ENCODE measurements at places on chromosomes 3 and 15.

DNA sequence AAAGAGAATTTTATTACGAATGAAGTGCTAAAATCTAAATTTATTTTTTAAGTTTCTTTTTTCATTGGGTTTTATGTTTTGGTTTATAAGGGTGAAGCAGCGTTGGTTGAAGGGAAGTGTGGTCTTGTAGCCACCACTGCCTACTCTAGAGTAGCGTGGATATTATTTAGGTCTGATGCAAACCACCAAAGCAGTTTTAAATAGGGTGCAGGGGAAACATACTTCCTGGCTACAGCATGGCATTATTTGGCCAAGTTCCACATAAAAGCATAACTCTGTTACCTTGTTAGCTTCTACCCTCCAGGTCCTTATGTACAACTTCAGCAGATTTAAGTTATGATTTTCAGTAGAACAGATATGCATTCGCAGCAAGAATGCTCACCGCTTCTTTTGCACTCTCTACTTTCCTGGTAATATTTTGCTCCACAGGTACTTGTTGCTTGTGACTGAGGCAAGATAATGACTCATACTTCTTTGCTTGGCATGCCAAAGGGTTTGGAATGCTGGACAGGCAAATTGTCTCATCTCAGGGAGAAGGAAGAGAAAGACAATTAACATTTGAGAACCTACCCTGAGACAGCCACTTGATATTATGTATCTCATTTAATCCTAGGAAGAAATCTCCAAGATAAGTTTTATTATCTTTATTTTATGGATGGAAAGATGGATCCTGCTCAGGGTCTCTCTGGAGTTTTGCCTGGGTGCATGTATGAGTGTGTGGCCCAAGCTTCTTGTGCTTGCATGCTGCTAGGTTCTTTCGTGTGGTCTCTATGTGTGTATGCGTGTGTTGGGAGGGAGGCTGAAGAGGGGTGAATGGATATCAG, 5.4 kb downstream of the TGFBR2 start:
- no peak for DNase-seq

DNA sequence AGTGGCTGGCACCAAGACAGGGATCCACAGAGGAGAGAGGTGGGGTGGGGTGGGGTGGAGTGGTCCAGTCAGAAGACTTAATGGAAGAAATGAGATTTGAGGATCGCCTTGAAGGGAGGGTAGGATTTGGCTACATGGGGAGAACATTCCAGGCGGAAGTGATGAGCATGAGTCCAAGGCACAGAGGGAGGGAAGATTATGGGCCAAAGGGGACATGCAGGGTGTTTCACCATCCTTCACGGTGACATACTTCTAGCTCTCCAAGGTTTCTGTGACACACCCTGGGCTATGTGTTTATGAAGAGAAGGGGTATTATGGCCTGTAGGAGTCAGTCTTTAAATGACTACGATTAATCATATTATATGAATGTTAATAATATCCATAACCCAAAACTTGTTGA, 7.7 kb upstream of the FBN1 start:
- DNase-seq = no peak

- no peak for DNase-seq
Observed at GRCh38 chr15:65805019-65805745, 13.1 kb upstream of the DENND4A start.

DNA sequence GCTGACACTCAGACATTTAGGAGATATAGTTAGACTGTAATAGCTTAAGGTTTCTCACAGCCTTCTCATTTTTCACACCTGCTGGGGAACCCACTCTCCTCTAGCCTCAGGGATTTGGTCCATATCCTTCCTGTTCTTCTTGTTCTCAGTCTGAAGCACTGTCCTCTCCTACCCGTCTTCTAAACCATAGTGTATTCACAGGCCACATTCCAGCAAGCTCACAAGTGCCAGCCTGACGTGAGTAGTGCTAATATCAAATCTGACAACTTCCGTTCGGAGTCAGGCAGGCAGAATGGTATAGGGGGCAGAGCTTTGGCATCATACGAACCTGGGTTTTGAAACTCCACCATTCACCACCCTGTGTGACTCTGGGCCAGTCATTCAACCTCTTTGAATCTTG, 6.9 kb upstream of the CA12 start:
- no peak for DNase-seq

DNA sequence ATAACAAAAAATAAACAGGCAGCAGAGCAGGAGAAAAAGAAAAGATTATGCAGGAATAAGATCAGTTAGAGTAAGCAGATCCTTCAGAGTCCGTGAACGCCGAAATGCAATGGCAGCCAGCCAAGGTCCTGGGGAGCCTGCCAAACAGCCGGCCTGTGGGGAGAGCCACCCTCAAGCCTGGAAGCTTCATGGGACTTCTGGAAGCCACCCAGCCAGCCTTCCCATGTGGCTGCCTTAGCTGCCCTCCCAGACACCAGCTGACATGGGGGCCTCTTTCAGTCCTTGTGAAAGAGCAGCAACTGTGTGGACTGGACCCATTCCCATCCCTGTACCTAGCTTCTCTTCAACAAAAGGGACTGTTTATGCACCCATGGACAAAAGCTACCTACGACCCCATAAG, 64.9 kb upstream of the RAD18 start:
- no peak for DNase-seq

DNA sequence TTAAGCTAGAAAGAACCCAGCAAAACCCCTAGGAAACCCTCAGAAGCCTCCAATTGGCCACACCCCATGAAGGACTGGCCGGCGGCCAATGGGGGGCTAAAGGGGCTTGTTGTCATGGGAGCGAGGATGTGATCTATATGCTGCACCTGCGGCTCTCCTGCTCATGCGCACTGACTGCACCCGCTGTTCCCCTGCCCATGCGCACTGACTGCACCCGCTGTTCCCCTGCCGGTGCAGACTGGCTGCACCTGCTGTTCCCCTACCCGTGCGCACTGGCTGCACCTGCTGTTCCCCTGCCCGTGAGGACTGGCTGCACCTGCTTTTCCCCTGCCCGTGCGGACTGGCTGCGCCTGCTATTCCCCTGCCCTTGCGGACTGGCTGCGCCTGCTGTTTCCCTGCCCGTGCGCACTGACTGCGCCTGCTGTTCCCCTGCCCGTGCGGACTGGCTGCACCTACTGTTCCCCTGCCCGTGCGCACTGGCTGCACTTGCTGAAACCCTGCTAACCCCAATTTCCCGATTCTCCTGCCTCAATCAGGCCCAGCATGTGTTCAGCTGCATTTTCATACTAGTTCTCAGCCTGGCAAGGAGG, 16.8 kb upstream of the MCCC1 start:
- peak; percentile 57 for DNase-seq

DNA sequence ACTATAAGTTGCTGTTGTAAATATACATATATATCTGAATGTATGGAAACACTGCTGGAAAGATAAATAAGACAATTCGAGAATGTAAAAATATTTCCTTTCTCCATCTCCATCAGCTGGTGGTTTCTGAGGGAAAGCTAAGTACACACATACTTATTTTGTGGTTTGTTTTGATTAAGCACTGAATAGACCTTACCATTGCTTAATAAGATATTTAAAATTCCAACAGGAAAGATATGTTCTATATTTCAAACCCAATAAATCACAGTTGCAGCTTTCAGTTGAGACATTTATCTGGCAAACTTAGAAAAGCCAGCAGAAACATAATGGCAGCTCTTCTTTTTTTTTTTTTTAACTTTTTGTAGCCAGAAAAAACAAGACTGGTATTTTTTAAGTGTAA, 160.4 kb downstream of the VGLL3 start:
- no peak for DNase-seq

GRCh38 chr3:134839422-134839821, 44.4 kb downstream of the EPHB1 start:
- no peak for DNase-seq

GRCh38 chr3:8488877-8489276, 12.7 kb upstream of the LMCD1 start:
- no peak for DNase-seq

DNA sequence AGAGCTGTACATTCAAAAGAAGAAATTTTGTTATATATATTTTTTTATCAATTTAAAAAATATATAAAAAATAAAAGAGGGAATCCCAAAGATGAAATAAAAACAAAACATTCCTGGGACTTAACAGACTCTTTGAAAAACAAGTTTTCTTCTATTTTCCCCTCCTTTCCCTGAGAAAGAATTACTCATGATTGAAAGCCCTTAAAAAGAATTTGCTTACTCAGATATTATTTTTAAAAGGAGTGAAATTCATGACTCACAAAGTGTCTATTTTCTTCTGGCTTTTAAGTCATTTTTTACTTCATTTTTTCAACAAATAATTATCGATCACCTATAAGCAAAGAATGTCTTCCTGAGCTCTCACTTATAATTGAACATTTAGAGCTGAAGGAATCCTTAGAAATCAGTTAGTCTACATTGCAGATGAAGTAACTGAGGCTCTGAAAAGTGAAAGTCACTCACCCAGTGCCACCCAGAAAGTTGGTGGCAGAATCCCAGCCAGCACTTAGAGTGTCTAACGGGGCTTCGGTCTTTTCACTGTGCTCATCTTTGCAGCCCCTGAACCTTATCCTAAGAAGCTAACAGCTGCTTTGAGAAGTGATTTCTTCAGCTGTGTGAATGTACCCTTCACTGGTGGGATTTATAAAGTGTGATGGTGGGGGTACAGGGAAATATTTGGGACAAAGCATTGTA, 42.5 kb upstream of the NUDT16 start:
- DNase-seq = no peak

DNA sequence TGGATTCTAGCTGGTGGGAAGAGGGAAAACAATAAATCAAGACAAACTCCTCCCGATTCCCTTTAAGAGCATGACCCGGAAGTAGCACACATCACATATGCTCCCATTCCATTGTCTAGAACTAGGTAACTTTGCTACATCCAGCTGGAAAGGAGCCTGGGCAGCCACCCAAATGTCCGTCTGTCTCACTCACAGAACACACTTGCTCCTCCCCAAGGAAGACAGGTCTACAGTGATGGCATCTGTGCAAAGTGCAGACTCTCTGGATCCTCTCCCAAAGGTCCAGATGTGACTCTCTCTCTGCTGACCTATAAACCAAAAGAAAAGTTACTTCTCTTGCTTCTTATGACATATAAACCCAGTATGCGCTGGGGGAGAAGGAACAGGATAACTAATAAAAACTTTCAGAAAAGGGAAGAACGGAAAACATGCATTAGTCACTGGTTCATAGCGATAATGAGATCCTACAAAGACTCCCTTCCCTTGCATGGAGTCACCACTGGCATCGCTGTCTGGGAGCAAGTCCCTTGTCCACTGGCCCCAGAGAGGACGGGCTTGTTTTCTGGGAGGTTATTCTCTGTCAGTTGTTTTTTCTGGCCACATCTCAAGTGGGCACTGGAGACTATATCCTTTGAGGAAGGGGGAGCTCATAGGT, 29.8 kb upstream of the EPHB3 start:
- no peak for DNase-seq

GRCh38 chr3:178743297-178743696, 207.1 kb downstream of the KCNMB2 start:
- no peak for DNase-seq

DNA sequence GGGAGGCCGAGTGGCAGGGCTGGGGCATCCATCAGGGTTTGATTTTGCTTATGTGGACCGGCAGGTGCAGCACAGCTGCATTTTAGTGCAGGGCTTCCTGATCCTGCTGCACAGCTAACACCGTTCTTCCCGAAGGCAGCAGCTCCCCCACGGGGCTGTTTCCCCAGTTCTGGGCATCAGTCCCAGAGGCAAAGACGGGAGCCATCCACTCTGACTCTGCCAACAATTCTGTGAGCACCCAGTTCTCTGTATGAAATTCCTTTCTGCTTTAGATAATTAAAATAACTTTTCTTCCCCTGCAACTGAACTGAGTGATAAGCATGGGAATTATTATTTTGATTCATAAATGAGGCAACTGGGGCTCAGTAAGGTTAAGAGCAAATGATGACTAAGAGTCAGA, 262.9 kb upstream of the ATP10A start:
- no peak for DNase-seq

DNA sequence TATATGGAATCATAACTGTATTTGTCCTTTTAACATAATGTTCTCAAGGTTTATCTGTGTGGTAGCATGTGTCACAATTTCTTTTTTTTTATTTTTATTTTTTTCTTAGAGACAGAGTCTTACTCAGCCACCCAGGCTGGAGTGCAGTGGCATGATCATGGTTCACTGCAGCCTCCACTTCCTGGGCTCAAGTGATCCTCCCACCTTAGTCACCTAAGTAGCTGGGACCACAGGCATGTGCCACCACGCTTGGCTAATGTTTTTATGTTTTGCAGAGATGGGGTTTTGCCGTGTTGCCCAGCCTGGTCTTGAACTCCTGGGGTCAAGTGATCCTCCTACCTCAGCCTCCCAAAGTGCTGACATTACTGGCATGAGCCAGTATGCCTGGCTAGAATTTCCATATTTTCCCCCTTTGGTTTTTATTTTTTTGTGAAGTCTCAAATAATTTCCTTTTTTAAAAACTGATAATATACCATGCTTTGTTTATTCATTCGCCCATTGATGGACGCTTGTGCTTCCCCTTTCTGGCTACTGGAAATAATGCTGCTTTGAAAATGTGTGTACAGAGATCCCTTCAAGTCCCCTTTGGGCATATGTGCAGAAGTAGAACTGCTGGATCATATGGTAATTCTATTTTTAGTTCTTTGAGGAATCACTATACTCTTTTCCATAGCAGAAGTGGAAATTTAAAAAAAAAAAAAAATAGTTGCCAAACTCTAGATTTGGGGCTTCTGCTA, 28.4 kb downstream of the TMEM40 start:
- DNase-seq = no peak

DNA sequence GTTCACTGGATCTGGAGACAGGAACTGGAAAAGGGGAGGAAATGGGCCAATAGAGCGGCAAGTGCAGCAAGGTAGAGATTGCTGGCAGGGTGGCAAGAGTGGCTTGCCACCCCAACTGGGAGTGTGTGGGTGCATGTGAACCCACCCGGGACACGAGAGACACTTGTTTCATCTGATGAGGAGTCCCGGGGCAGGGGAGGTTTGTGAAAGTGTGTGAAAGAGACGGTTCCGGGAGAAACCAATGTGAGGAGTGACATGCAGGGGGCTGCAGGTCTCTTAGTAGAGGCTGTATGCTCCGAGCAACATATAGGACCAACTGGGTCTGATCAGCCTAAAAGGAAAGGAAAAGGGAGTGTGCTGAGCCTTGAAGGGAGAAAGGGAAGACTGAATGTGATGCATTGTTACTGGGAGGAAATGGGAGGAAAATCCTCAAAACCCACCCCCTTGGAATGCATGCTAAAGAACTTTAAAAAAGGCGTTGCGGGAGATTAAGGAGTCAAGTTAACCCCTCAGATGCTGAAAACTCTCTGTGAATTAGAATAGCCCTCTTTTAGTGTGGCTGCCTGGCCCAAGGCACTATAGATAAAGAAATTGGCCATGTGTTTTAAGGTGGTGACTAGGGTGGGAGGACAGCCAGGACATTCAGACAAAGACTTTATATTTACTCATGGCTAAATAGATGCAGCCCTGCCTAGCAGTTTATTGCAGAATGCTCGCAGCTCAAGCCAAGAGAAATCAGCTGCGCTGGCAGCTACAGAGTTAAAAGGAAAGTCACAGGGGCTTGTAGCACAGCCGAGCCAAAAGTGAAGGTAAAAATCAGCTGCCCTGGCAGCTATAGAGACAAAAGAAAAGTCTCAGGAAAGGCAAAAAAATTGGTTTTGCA, 9.1 kb upstream of the SLC9C1 start:
- no peak for DNase-seq

Measured in stimulated activated CD8-positive, alpha-beta memory T cell treated with anti-CD3 and anti-CD28 coated beads, Interleukin-15, amount 100 ng/mL, for 48 hours (primary cell).